ENCODE measurements at places on chromosomes 1 and 21. TPM values are rescaled to one million over a fixed set of nuclear protein-coding genes. Genes with fewer than 3 reads are reported as not detected.
A peak's percentile ranks its signal among the peaks of the same experiment; 100 is the strongest.

Gene SUSD4
- not detected for total RNA-seq

Gene ETS2
- total RNA-seq, result 4.4 TPM

Gene PRAMEF14
- total RNA-seq, result not detected

Gene OR2L8
- total RNA-seq, result not detected

Gene LDLRAD2
- 0.64 TPM for total RNA-seq

Gene SPRR3
- not detected for total RNA-seq

Gene LRRC71
- not detected for total RNA-seq

Gene GPBP1L1
- 133 TPM for total RNA-seq

Gene PTCH2
- 1.2 TPM for total RNA-seq

Gene MRPL39
- total RNA-seq, result 46.3 TPM

Gene LIX1L
- total RNA-seq, result 30.1 TPM

Gene LCK
- total RNA-seq, result 16.6 TPM

Gene RAB29
- 149 TPM for total RNA-seq

- peak within 1 kb of the TSS; percentile 44 for H3K4me3 ChIP-seq
- H3K36me3 ChIP-seq, result no peaks in the 10 kb centered on the region
- peaks cover 60% of the 10 kb centered on the region for H3K27me3 ChIP-seq
- peak; percentile 23 for DNase-seq
- no peak within 1 kb of the TSS for H3K27ac ChIP-seq
Observed at GRCh38 chr1:23217421-23218115, at the start of gene HTR1D. HTR1D (minus strand) TSS chr1:23217502; CDS start chr1:23194219, 23,283 bp downstream.

- peaks cover 4% of the 10 kb centered on the region for H3K4me1 ChIP-seq
- H3K36me3 ChIP-seq, result no peaks in the 10 kb centered on the region
- DNase-seq, result no peak
- H3K27me3 ChIP-seq, result peaks cover 2% of the 10 kb centered on the region
- H3K27ac ChIP-seq, result no peak overlapping the region
- no peak overlapping the region for H3K4me3 ChIP-seq
Observed at GRCh38 chr1:91685994-91686393, 185.3 kb downstream of the CDC7 start.

DNA sequence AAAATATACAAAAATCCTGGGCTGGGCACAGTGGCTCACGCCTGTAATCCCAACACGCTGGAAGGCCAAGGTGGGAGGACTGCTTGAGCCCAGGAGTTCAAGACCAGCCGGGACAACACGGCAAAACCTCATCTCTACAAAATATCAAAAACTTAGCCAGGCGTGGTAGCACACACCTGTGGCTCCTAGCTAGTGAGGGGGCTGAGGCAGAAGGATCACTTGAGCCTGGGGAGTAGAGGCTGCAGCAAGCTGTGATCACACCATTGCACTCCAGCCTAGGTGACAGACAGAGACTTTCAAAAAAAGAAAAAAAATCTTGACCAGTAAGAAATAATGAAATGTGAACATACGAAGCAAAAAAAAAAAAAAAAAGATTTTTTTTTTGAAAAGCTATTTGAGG lies 52.1 kb downstream of the ARID4B start:
- H3K27ac ChIP-seq, result peak overlapping the region; percentile 76
- no peaks in the 10 kb centered on the region for H3K27me3 ChIP-seq
- H3K4me3 ChIP-seq, result no peak overlapping the region
- DNase-seq, result no peak
- H3K36me3 ChIP-seq, result peaks cover 2% of the 10 kb centered on the region
- H3K4me1 ChIP-seq, result peaks cover 74% of the 10 kb centered on the region

- H3K27me3 ChIP-seq, result no peaks in the 10 kb centered on the region
- peaks cover 4% of the 10 kb centered on the region for H3K4me1 ChIP-seq
- peaks cover 21% of the 10 kb centered on the region for H3K36me3 ChIP-seq
Observed at GRCh38 chr1:200640963-200641401, 20.4 kb upstream of the KIF14 start.

DNA sequence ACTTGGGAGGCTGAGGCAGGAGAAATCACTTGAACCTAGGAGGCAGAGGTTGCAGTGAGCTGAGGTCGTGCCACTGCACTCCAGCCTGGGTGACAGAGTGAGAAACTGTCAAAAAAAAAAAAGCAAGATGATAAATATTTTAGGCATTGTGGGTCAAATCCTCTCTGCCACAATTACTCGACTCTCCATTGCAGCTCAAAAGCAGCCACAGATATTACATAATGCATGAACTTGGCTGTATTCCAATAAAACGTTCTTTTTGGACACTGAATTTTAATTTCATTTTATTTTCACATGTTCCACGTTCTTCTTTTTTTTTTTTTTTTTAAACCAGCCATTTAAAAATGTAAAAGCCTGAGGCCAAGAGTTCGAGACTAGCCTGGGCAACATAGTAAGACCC lies 69.4 kb downstream of the TCP10L start:
- DNase-seq, result no peak
- H3K27ac ChIP-seq, result no peak overlapping the region
- H3K4me1 ChIP-seq, result no peaks in the 10 kb centered on the region
- H3K4me3 ChIP-seq, result no peak overlapping the region

DNA sequence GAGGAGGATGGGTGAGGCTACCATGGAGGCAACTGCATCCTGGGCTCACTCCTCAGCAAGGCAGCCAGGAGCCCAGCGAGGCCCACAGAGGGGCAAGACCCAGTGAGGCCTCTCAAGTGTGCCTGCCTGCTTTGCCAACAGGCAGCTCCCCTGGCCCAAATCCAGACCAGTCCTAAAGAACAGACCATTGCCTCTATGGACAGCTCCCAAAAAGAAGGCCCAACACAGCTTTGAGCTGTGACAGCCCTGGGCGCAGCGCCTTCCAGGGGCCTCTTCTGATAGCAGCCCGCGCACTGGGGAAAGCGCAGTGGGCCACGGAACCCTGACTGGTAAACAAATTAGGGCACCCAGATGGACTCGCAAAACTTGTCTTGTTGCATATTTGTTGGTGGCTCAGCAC lies 25.5 kb downstream of the C1orf198 start:
- no peaks in the 10 kb centered on the region for H3K4me1 ChIP-seq
- no peak overlapping the region for H3K27ac ChIP-seq
- H3K4me3 ChIP-seq, result no peak overlapping the region

DNA sequence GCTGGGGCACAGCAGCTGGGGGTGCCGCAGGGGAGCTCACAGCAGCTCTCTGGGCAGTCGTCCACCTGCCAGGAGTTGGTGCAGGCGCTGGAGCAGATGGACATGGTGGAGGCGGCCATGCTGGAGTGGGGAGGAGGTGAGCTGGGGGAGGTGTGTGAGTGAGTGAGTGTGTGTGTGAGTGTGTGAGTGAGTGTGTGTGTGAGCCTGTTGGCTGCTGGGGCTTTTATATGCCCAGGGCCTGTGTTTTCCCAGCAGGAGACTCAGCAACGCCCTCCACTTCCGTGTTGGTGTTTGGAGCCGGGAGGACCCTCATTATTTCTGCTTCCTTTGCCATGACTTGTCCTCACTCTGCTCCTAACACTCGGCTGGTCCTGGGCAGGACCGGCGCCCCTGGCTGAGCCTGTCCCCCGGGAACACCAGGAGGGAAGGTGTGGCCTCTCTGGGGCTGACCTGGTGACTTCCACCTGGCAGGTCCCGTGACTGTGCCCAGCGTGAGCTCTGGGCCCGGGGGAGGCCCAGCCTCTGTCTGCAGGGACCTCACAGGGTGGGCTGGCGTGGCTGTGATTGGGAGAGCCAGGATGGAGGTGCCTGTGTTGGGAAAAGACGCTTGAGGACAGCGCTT lies at the start of gene KRTAP10-2:
Gene KRTAP10-2, minus strand, starts transcription at position 166 of the 622 bp plus-strand sequence. Its CDS starts 47 bp downstream, at position 119.
- DNase-seq, result peak; percentile 9
- H3K27ac ChIP-seq, result peak within 1 kb of the TSS; percentile 4
- peaks cover 10% of the 10 kb centered on the region for H3K4me1 ChIP-seq
- no peak within 1 kb of the TSS for H3K4me3 ChIP-seq
- H3K27me3 ChIP-seq, result peaks cover 35% of the 10 kb centered on the region

DNA sequence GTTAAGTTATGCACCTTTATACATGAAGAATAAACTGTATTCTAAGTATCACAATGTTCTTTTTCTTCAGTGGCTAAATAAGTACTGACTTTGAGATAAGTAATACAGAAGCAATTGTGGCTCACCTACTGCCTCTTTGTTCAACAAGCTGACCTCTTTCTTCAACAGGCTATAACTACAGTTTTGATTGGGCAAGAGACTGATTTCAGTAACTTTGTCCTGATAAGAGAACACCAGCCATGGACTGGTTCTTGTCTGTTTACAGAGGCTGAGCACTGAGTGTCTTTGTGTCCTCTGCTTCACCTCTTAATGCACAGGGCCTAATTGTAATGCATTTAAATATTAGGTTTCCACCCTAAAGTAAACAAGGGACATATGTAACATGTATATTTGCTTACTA lies 34.6 kb upstream of the PDE4B start:
- no peaks in the 10 kb centered on the region for H3K27me3 ChIP-seq
- no peaks in the 10 kb centered on the region for H3K36me3 ChIP-seq
- no peak overlapping the region for H3K4me3 ChIP-seq
- H3K4me1 ChIP-seq, result no peaks in the 10 kb centered on the region

- peaks cover 16% of the 10 kb centered on the region for H3K36me3 ChIP-seq
- no peak for DNase-seq
- peaks cover 46% of the 10 kb centered on the region for H3K4me1 ChIP-seq
- no peaks in the 10 kb centered on the region for H3K27me3 ChIP-seq
- H3K4me3 ChIP-seq, result no peak overlapping the region
Observed at GRCh38 chr1:243266231-243266630, 10.4 kb downstream of the SDCCAG8 start.

- DNase-seq, result no peak
- H3K4me3 ChIP-seq, result no peak overlapping the region
- H3K27ac ChIP-seq, result no peak overlapping the region
Observed at GRCh38 chr21:31887391-31887841, 14.6 kb downstream of the HUNK start.

- no peak overlapping the region for H3K4me3 ChIP-seq
- H3K4me1 ChIP-seq, result peaks cover 2% of the 10 kb centered on the region
- no peak for DNase-seq
Observed at GRCh38 chr21:36466061-36466511, 13.8 kb downstream of the CLDN14 start.

GRCh38 chr1:10890491-10891071 lies 94.1 kb upstream of the CASZ1 start:
- H3K36me3 ChIP-seq, result no peaks in the 10 kb centered on the region
- peaks cover 42% of the 10 kb centered on the region for H3K27me3 ChIP-seq
- peaks cover 2% of the 10 kb centered on the region for H3K4me1 ChIP-seq
- no peak overlapping the region for H3K27ac ChIP-seq

- H3K27ac ChIP-seq, result no peak overlapping the region
- no peak for DNase-seq
- no peak overlapping the region for H3K4me3 ChIP-seq
- no peaks in the 10 kb centered on the region for H3K36me3 ChIP-seq
- H3K27me3 ChIP-seq, result no peaks in the 10 kb centered on the region
Observed at GRCh38 chr1:87647430-87648177, 318.9 kb downstream of the LMO4 start.

DNA sequence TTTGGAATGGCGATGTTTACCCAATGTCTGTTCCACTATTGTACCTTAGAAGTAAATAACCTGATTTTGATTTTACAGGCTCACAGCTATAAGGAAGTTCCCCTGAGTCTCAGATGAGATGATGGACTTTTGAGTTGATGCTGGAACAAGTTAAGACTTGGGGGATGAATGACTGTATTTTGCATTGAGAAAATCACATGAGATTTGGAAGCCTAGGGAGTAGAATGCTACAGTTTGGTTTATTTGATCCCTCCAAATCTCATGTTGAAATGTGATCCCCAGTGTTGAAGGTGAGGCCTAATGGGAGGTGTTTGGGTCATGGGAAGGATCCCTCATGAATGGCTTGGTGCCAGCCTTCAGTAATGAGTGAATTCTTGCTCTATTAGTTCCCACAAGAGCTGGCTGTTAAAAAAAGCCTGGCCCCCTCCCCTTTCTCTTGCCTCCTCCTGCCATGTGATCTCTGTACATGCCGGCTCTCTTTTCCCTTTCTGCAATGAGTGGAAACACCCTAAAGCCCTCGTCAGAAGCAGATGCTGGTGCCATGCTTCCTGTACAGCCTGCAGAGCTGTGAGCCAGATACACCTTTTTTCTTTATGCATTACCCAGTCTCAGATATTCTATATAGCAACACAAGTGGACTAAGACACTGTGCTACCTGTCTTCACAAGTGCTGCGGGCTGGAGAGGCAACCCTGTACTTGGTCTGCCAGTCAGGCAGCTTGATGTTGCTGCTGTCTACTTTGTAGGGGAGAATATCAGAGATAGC lies 77.0 kb upstream of the TLR5 start:
- H3K27ac ChIP-seq, result no peak overlapping the region
- H3K36me3 ChIP-seq, result no peaks in the 10 kb centered on the region
- no peaks in the 10 kb centered on the region for H3K27me3 ChIP-seq
- no peak for DNase-seq
- H3K4me3 ChIP-seq, result no peak overlapping the region

DNA sequence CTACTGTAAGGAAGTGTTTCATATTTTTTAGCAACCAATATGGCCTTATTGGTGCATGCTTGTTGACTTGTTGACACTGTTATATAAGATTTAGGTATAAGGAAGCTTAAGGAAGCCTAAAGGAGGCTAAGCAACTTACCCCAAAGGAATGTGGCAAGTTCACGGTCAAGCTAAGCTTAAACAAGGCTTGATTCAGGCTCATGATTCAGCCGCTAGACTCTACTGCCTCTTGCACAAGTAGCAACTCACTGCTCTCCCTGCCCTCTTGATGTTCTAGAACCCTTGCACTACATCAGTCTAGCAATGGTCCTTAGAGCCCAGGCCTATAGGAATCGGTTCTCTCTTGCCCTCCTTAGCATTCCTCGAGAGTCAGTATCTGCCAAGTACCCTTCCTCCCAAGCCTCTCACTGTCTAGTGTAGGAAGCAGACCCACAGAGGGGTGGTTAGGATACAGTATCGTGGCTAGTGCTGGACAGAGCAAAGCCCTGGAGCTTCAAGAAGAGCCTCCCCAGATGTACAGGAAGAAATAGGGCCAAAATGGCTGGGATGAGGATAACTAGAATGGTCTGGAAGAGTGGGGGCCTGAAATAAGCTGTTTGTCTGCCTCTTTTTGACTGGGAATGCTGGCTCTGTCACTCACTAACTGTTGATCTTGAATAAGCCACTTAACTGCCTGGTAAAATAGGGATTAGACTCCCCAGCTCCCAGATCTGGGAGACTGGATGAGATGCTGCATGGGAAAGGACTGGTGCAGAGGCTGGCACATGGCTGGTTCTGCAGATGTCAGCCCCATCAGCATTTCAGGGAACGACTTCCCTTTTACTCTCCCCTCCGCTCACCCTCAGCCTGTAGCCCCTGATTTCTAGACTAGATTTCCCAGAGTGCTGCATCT lies 122.2 kb downstream of the NAV1 start:
- no peaks in the 10 kb centered on the region for H3K36me3 ChIP-seq
- H3K27ac ChIP-seq, result no peak overlapping the region
- H3K4me1 ChIP-seq, result no peaks in the 10 kb centered on the region
- H3K4me3 ChIP-seq, result no peak overlapping the region
- DNase-seq, result no peak

- no peaks in the 10 kb centered on the region for H3K4me1 ChIP-seq
- no peak overlapping the region for H3K4me3 ChIP-seq
- no peaks in the 10 kb centered on the region for H3K36me3 ChIP-seq
- no peak for DNase-seq
Observed at GRCh38 chr1:5161372-5161771, 507.0 kb downstream of the AJAP1 start.

DNA sequence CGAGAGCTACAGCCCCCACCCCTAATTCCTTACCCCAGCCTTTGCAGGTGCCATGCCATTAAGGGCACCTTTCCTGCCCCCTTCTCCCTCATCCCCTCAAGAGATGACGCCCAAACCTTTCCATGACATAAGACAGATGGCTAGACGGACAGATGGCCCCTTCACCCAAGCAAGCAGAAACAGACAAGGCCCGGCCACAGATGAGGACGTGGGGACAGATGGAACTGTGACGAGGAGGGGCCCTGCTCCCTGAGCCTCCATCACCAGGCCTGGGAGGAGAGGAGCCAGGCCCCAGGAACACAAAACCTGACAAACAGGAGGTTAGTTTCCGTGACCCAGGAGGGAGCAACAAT lies 24.7 kb upstream of the PEF1 start:
- H3K27ac ChIP-seq, result no peak overlapping the region
- DNase-seq, result no peak
- H3K4me3 ChIP-seq, result peak overlapping the region; percentile 37

Measured in activated B cell treated with CpG ODN at 0.5 μM for 24 hours (primary cell).